ENCODE measurements at places on chromosomes 11 and 22.

DNA sequence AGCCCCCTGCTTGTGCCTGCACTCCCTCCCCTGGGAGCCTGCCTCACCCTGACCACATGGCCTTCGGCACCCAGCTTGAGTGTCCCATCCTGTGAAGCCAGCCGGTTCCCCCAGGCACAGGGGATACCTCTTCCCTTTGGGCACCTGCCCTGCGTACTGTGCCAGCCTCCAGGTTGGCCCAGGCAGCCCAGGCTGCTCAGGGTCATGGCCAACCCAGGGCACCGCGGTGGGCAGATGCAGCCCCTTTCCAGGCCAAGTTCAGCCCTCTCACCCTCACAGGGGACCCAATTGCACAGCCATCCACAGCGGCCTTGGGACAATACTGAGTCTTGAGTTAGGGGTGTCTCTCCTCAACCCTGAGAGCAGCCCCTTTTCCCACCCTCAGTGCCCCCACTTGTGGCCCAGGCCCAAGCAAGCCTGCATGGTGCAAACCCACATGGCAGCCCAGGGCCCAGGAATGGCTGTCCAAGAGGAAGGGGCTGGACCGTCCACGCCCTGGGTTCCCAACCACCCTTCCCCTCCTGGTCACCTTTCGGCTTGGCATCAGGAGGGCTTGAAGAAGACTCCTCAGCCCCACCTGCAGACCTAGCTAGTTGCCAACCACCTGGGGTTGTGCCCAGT lies 87.7 kb downstream of the CDKN1C start:
- no peak for DNase-seq

DNA sequence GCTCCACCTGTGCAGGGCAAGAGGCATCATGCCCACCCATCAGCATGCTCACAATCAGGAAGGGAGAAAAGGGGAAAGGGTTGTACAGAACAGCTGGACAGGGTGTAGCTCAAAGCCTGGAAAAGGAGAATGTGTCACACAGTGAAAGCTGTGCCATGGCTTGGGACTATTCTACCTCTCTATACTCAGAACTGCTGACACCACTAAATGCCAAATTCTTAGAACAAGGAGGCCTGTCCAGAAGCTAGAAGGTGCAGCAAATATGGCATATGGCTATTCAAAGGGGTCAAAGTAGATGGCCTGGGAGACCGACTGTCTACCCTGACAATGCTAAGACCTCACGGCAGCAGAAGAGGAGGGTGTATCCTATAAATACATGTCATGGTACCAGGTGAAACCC lies 12.8 kb downstream of the HPS4 start:
- DNase-seq: no peak

- no peak for DNase-seq
These were observed 2.6 kb upstream of the OR10A3 start for GRCh38 chr11:7944123-7944522.

DNA sequence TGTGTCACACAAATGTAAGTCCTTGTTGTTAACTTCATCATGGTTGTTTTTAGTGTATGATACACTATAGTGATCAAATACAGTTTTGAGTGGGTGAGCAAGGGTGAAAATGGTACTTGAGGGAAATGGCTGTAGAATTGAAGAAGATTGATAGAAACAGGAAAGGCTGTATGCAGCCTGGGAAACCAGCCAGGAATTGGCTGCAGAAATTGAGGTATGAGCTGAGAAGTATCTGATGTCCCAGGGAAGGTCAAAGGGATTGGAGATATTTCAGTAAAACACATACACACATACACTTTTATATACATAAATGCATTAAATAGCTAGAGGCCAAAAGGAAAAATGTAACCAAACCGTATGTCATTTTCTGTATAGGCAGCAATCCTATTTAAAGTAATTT lies 13.1 kb upstream of the YAP1 start:
- DNase-seq: no peak

GRCh38 chr11:77184136-77184860 lies 56.3 kb downstream of the MYO7A start:
- DNase-seq: no peak

GRCh38 chr22:30326255-30326705 lies 461 bp downstream of the TBC1D10A start:
- DNase-seq: no peak

DNA sequence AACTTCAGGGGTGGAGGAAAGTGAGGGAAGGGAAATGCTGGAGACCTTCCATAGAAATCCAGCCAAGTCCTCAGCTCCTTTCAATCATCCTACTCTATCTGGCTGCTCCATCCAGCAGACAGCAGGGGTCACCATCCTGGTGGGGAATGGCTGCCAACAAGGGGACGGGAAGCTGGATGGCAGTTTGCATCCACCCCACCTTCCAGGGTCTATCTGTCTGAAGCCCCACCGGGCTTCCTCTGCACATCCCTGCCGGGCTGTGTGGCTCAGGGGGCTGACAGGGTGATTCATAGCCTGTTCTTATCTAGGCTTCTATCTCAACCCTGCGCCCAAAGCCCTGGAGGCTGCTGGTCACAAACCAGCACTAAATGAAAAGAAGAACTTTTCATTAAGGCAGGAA lies 1.1 kb downstream of the SYTL2 start:
- no peak for DNase-seq

DNA sequence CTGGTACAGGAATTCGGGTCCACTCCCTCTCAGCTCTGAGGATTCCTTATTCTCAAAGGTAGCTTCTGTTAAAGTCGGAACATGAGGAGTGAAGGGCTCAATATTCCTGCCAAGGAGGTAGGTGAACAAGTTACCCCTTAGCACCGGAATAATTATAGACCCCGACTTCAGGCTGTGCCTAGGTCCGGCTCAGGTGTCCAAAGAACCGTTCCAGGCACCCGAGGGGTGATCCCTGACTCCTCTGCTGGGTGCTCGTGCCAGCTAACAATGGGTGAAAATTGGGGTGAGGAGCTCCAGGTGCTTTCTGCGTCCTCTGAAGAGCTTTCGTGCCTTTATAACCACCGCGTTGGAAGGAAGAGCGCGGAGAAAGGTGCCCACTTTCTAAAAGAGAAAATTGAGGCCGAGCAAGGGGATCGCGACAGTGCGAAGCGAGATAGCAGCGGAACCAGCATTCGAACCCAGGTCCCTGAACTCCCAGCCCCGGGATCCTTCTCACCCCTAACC lies 393 bp downstream of the CYB561A3 start:
- no peak for DNase-seq

- no peak for DNase-seq
These were observed 6.5 kb downstream of the PANX2 start for GRCh38 chr22:50176850-50177536.

DNA sequence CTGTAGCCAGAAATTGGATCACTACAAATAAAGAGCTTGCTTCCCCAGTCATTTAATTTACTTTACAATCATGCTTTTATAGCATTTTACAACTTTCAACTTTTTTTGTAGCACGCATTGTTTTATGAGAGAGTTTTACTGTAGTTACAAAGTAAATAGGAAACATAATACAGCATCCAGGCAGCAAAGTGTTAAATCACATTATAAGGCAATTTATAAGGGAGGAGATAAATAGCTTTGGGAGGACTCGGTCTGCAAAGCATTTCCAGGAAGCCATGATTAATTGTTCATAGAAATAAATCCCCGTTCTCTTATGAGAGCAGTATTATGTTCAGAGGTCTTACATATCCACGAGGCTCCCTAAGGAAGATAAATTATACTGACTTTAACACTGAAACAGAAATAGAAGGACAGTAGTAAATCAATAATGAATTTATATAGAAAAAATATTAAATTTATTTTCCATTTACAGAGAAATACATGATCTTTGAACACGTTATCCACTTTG lies 792.6 kb upstream of the RAG2 start:
- no peak for DNase-seq

GRCh38 chr11:72303179-72303578 lies 59.2 kb upstream of the PHOX2A start:
- DNase-seq: no peak

DNA sequence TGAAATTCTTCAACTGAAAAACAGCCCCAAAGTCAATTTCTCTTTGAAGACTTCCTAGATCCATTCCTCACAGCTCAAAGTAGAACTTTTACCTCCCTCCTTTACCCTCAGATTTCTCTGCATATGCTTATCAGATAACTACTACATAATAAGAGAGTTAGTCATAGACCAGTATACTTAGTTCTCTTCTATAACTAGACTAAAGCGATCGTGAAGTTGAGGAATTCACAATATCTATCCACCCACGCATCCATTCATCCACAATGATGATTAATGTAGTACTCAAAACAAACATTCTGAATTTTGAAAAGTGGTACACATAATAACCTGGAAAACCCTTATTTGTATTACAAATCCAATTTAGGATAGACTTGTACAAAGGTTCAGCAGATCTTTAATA lies 800.9 kb upstream of the TENM4 start:
- DNase-seq: peak; percentile 48

DNA sequence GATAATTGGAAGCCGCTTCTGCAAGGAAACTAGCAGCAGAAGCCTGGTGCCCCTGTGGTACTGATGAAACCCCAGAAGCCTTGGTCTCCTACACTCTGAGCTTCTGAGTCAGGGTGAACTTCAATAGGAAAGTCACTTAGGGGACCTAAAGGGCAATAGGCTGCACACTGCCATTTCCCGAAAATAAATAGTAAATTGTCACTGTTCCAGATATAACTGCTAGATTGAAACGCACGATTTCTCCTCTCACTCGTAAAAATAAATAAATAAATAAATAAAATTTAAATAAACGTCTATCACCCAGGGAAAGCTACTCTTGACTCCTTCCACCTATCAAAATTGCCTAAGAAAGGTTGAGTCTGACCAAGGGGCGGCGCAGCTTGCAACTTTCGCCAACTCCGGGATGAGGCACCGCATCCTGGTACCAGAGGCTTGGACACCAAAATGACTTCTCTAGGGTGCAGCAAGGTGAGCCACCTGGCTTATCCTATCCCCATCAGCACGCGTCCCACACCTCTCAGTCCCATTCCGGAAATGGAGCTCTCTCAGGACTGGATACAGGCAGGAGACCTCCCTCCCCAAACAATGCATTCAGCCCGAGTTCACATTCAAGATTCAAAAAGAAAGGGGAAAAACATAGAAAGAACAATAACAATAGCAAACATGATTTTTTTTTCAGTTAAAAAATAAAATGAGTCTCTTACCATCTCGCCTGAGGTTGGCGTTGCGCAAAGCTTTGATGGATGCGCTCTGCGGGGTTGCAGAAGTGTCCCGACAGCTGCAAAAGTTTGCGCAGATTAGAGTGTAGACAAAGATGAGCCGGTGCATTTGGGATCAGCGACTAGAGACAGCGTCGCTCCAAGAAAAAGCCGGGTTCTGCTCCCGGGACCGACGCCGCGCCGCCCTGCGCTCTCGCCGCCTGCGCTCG lies 583 bp downstream of the PDGFD start:
- peak; percentile 2 for DNase-seq

DNA sequence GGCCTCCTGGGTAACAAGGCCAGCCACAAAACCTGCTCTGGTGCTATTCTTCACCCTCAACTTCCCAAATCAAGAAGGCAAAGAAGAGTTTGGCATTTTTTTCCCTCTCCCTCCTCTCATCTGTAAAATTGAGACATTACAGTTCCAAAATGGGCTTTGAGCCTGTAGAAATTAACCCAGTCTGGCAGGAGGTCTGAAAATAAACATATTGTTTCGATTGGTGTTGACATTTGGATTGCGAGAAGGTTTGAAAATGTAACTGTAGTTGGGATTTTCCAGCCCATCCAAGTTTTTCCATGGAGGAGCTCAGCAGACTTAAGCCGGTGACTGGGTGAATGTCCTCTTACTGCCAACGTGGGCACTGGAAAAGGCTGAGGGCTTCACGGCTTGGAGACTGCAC lies 35.0 kb upstream of the ALX4 start:
- no peak for DNase-seq

DNA sequence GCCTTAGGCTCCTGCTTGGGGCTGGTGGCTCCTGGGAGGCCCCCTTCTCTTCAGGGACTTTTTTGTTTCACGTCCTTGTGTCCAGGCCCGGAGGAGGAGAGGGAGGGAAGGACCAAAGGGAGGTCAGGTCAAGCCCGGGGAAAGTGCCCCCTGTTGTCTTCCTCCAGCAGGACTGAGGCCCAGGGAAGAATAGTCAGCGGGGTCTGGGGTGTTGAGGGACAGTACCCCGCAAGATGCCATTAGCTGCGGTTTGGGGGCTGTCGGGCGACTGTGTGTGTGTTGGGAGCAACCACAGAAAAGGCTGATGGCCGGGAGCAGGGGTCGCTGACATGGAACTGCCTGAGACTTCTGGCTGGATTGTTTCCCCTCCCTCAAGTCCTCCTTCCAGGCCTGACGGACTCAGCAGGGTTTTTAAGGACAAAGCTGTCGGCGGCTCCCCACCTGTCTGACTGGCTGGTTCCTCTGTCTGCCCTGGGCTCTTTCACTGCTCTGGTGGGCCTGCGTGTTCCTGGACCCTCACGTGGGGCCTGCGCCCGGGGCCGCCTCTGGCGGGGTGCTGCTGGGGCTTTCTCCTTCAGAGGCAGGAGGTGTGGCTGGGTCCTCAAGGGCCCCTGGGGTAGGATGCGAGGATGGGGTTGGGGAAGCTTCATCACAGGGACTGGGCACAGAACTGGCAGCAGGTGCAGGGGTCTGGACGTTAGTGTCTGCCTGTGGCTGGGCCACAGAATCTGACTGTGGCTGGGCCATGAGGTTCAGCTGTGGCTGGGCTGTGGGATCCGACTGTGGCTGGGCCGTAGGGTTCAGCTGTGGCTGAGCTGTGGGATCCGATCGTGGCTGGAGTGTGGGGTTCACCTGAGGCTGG lies 1.5 kb downstream of the GPR152 start:
- no peak for DNase-seq

- no peak for DNase-seq
These were observed 101.6 kb upstream of the TOP3B start for GRCh38 chr22:22084089-22084711.

GRCh38 chr22:50216684-50217520 lies 16.1 kb downstream of the SELENOO start:
- DNase-seq: no peak

DNA sequence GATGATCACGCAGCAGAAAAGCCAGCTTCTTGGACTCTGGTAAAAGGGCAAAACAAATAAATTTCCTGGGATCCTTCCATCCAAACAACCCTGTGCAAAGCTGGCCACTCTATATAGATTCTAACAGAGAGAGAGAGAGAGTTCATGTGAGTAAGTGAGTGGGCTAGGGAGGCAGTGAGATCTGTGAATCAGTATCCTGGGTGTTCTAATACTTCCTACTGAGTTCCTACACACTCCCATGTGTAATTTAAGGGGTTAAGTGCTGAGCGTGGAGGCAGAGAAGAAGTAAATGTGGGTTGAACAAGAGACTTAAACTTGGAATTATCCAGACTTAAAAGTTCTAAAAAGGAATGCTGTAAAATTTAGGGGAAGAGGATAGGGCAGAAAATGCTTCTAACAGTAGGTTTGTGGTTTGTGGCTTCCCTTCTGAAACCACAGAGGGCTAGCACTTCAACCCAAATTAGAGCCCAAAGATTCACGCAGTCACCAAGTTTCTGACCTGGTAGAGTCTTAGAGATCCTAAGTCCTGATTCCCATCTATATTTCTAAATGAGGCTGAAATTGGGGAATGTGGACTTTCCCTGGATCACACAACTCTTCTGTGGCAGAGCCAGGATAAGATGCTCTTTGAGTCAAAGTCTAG lies 413.9 kb downstream of the TENM4 start:
- DNase-seq: no peak

GRCh38 chr22:41237036-41237706 lies 3.6 kb downstream of the CHADL start:
- no peak for DNase-seq

GRCh38 chr11:120952461-120953434 lies 71.2 kb upstream of the TBCEL start:
- peak; percentile 82 for DNase-seq
